ENCODE measurements at places on chromosomes 1 and 21.

DNA sequence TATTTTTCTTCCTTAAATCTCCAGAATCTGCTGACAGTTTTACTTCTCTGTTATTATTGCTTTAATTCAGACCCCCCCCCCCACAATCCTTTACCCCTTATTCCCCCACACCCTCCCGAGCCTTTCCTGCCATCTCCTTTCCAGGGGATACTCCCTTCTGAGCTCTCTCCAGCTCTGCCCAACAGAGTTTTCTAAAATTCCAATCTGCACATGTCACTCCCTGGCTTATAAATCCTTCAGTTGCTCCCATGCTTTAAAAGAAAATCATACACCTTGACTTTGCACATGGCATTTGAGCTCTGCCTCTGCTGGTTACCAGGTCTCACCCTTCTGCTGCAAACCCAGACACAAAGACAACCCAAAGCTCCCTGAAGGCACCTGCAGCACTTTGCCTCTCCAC is 11.7 kb upstream of the EPS8L3 start:
- no peak for DNase-seq

- DNase-seq: no peak
Observed at GRCh38 chr1:231037585-231038517, 2.2 kb downstream of the FAM89A start.

DNA sequence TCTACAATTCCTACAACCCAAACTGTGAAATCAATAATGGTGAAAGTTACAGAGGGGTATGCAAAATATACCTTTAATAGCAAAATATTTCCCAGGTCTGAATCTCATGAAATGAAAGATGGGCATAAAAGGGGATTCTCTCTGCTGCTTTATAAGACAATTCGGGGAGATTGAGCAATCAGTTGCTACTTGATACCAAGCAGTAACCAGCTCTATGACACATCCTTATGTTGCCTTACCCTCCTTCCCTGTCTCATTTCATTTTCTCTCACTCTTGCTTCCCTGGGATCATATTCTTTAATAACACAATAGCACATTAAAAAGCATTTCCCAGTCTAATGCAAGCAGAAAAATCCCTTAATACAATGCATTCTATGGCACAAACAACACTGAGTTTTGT is 29.0 kb downstream of the ZSWIM5 start:
- no peak for DNase-seq

DNA sequence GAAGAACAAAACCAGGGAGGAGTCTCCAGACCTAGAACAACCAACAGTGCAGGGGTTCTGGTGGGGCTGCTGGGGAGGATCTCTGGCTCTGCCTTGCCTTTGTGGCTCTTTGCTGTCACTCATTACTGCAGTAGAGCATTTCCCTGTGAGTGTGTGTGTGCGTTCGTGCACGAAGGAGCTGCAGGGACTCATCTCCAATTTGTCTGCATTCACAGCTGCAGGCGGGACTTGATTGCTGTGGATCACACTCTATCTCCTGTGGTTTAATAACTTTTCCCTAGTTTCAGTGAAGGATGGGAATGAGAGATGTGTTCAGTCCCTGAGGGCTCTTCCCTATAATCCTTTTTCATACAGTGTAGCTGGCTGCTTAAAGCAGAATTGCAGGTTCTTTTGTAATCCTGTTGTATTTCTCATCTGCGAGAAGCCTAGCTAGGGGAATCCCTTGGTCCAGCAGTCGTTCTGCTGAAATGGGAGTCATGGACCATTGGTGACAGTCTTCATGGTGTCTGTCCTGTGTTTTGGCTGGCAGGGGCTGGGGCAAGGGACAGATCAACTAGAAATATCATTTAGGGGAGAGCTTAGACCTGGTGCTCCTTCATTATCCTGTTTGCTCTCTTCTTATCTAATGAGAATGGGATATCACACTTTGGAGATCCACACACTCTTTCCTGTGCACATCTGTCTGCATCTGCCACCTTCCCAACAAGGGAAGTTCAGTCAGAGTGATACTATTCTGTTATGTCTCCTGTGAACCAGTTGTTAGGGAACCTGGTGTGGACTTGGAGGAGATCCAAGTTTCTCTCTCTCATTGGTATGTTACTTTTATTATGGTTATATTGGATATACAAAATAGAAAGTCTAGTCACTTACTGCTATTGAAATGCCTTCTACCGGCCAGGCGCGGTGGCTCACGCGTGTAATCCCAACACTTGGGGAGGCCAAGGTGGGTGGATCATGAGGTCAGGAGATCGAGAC is 3.0 kb downstream of the PCP4L1 start:
- DNase-seq: no peak

DNA sequence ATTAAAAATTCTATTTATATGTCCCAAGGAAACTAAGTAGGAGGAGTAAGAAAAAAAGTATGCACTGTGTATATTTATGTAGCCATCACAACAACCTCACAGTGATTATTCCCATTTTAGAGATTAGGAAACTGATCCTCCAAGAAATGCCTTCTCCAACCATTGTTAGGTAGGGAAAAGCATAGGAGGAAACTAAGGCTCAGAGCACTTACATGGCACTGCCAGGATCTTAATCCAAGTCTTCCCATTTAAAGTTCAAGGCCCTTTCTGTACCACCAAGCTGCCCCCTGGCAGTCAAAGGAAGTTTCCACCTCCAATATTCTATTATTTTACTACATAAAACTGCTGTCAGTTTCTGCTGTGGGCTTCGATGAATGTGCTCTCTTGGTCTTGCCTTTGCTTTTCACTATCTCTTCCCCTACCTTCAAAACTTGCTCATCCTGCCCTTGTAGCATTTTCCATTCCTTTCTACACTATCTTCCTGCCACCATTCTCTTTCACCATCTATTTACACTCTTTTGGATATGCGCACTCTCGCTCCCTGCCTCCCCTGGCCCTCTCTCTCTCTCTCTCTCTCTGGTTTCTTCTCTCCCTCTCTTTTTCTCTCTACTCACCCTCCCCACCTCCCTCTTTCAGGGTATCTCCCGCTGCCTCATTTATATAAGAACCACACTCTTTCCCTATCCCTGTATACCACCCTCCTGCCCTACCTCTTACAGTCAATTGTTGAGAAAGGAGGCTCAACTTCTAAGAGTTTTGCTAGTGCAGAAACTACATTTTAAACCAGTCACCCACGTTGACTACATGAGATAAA is 34.0 kb downstream of the PUM1 start:
- DNase-seq: no peak

DNA sequence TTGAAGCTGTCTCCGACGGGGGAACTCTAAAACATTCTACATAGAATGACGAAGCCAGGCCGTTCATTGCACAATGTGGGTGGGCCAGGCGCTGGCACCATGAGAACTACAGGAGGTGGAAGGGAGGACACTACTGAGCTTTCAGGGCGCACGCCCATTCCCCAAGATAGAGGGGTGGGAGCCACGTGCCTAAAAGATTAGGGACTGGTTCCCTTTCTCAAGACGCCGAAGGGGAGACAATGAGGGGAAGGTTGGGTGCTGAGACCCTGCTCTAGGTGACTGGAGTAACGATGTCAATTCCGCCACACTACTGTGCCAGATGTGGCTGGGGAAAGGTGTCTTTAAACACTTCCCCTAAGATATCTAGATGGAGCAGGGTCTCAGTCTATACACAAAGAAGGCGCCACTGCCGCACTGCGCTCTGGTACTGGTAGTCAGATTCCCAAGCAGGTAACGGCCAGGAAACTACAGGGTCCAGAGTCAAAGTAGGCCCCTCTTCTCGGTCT is 782 bp downstream of the CSDE1 start:
- DNase-seq: no peak

GRCh38 chr1:59751004-59751395 is 63.7 kb upstream of the HOOK1 start:
- DNase-seq: no peak

DNA sequence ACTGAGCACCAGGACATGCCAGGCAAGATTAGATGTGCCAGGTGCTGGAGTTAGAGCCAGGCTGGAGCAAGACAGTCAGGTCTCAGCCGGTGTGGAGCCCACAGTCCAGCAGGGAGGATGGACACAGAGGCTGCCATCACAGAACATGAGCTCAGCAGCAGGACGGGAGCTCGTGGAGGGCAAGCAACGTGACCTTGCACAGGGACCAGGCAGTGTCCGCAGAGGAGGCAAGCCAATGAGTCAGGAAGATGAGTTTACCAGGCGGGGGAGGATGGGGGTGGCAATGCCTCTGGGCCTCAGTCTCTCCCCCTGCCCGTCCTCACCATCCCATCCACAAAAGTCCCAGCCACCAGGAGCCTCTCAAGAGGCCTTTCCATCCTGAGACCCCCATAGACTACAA is 20.7 kb upstream of the ZC3H12A start:
- no peak for DNase-seq

DNA sequence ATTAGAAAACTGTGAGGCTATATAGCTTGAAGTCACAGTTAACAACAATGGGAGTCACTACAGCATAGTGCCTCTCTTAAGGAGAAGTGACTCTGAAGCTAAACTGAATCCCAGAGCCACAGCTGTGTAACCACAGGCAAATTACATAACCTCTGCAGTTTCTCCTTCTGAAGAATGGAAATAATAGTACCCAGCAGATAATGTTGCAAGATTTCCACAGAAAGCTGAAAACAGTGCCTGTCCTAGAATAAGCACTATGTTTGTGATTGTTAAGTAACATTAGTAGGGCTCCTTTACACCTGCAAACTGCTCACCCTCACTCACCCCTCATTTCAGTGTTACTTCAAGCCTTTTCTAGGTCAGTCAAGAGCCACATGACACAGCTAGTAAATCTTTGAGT is 886.7 kb downstream of the PLA2G4A start:
- DNase-seq: no peak

GRCh38 chr1:236534151-236534651 is 10.4 kb downstream of the LGALS8 start:
- DNase-seq: no peak

DNA sequence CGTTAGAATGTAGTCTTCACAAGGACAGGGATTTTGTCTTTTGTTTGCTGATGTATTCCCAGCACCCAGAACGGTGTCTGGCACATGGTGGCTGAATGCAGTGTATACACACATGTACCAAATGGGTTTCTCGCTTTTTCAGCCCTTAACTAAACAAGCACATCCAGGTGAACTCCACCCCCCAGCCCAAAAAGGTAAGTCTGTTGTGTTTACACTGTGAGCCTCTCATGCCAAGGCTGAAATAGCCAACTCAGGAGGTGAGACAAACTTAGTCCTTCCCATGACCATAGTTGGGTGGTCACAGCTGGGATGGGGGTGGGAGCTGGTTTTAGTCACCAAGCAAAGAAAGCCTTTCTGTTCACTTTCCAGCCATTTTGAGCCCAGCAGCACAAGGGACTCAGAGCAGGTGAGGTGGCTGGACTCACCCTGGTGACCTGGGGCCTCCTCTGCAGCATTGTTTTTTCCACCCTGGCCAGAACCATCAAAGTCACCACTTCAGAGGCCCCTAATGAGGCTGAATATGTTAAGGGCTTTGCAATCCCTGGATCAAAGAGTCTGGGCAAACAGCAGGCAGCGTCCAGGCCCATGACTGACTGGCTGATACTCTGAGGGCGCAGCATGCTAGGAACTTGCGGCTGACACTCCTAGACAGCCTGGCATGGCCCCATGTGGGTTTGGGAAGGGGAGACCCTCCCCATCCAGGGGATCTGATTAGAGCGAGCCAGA is 8.7 kb downstream of the TENT5B start:
- DNase-seq: no peak

- no peak for DNase-seq
Observed at GRCh38 chr1:228270032-228270431, 62.2 kb downstream of the OBSCN start.

DNA sequence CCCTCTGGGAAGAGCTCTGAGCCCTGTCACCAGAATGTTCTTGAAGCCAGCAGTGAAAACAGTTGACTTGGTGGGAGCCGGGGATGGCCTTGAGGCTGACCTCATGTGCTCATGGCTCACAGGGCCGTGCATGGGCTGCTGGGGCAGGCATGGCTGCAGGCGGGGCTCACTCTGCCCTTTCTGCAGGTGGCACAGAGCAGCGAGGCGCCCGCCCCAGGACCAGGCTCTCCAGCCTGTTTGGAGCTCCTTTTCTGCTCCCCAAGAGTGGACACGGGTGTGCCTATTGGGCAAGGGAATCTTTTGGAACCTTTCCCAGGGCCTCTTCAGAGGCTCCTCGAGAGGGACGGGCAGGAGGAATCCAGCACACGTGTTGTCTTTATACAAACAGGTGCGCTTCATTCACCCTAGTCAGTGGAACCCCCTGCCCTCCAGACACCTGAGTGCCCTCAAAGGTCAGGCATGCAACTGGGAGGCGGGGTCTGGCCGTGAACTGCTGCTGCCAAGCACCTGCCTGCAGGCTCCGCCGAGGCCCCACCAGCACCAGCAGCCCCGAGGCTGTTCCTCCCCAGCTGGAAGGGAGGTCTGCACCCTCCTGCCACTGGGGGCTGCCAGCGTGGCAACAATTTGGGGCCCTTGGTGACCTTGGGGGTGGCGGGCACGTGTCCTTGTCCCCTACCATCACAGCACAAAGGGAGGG is 2.6 kb upstream of the TTC34 start:
- no peak for DNase-seq

DNA sequence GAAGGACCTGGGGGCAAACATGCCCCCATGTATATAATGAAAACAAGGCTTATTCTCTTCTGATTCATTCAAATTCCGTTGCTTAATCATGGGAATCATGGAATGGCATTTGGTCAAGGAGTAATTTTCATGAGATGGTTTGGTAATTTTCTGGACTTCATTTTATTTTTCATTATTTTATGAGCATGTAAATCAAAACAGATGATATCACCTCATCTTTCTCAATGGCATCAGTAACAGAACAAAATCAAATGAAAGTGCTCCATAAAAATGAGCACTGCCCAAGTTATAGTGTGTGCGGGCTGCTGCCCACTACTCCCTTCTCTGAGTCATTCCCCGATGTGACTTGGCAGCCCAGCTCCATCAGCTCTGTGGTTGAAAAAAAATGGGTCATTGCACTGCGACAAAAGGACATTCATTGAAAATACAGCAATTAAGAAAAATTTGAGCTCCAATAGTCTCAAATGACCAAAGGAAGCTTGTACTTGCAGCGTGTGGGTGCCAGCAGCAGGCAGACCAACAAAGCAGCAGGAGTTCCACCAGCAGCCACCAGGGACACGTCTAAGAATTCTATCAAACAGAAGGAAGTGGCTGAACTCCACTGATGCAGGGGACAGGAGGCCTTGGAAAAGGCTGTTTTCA is 84.3 kb upstream of the VAV3 start:
- DNase-seq: no peak

DNA sequence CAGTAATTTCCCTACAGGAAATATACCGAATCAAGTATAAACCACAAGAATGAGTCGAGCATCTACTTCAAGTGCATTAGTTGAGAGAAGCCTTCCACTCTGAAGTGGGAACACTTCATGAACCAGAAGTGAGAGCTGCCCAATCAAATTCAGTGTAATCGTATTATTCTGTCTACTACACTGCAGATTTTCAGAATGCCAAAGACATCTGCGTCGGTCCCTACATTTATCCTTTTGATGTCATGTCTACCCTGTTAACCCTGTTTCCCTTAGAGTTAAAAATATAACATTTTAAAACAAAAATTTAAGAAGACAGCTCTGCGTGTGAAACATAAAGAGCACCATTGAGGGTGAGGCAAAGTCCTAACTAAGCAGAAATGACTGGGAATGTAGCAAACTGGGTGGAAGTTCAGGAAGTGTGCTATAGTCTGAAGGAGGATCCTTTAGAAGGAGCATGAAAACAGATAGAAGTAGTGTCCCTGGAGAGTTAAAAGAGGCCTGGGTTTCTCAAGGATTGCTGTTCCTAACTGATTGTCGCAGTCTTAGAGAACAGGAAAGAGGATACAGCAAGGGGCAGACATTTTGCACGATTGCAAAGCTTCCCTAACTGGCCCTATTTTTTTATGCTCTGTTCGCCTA is 291.2 kb downstream of the PTPRC start:
- DNase-seq: no peak

GRCh38 chr1:200034761-200035396 is 7.4 kb downstream of the NR5A2 start:
- no peak for DNase-seq
